Stimulated activated CD8-positive, alpha-beta memory T cell treated with anti-CD3 and anti-CD28 coated beads, Interleukin-4, amount 100 ng/mL, for 48 hours (primary cell): ENCODE measurements at places on chromosomes 1 and 21.

DNA sequence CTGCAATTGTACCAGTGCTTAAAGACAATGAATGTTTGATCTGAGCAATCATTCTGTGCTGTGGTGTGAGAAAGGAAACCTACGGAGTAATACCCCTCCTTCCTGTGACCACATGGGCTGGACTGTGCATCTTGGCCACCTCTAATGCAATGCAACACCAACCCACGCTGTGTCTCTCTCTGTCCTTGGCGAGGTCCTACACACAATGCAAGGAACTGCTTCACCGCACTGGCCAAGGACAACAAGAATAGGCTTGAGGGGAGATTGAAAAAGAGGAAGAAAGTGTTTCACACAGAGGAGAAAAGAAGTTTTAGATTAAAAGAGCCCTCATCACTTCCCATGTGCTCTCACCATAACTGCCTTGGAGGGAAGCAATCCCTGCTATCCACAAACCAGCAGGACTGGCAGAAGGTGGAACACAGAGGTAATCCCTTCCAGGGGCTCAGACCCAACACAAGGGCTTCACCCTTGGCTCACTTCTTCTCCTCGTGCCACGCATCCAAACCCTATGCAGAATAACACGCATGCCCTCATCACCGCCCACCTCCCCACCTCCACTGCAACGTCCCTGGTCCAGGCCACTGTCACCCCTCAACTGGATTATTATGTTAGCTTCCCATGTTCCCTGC is 112.5 kb upstream of the ERG start:
- DNase-seq = no peak

- no peak for DNase-seq
These were observed 6.8 kb upstream of the CLDN8 start for GRCh38 chr21:30222724-30223123.

DNA sequence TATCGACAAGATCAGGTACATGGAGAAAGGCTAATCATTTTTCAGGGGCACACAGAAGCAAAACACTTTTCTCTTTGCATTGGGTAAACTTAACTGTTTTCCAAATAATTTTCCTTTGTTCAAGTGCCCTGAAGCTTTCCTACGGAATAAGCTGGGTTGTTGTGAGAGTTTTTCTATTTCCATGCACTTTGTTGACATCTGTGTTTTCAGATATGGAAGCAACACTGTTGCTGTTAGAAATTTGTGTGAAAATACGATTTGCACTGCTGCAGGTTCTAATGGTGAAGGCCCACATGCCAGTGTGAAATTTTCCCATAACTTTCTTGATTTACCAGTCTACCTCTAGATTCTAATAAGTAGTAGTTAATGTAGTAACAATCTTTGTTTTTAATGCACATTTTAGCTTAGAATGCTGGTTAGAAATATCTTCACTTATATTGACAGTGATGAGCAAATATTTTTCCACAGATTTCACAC is 18.3 kb downstream of the NFYC start:
- DNase-seq = no peak

GRCh38 chr1:108049178-108049819 is 84.3 kb upstream of the VAV3 start:
- no peak for DNase-seq

- no peak for DNase-seq
These were observed 27.9 kb downstream of the FTCD start for GRCh38 chr21:46127239-46128105.

- DNase-seq = no peak
These were observed 15.5 kb upstream of the CELA3B start for GRCh38 chr1:21961337-21961736.

DNA sequence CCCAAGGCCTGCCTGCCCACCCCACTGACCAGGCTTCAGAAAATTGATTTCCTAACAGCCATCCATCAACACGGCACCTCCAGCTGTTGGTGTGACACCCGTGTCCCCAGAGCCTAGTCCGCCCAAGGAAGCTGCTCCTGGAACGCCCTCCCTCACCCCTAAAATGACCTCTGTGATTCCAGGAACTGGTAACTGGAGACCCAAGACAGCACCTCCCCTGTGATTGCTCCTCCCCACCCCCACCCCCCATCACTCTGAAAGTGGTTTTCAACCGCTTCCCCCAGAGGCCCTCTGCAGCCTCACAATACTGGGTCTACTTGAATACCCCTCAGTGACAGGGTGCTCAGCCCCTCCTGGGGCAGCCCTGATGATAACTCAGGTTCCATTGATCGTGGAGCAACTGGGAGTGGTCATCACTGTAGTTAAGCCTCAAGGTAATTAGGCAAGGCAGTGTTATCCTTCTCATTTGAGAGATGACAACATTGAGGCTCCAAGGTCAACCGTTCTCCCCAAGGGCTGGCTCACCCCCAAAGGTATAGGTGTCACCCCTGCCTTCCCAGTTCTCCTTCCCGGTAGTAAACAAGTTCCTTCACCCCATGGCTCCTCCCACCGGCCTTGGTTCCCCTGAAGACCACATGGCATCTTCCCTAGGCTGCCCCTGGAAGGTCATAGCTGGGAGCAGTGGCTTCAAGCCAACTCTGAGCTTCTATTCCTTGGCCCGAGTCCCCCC is 52.0 kb downstream of the TAS1R2 start:
- no peak for DNase-seq

GRCh38 chr21:44907225-44907965 is 13.3 kb downstream of the ITGB2 start:
- DNase-seq = no peak

GRCh38 chr1:89998306-89998705 is 3.4 kb downstream of the ZNF326 start:
- no peak for DNase-seq

DNA sequence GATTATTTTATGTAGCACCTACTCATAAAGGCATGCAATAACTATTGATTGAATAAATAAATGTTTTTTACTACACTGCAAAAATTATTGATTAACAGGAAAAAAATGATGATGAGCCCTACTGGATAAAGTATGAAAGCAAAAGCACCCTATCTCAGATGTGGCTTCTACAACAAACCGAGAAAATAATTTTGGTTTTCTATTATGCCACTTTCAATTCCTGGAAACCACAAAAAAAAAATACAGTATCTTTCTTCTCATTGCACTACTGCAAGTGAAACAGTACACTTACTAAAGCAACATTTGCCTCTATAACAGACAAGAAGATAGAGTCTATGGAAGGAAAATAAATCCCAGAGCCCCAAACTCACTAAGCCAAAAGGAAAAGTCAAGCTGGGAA is 1882.4 kb downstream of the NCAM2 start:
- no peak for DNase-seq

GRCh38 chr1:183023146-183023600 is at the start of gene LAMC1:
TSS of gene LAMC1 (plus strand) at chr1:183023420. CDS start at chr1:183023717, 297 bp downstream.
- DNase-seq = peak; percentile 29

DNA sequence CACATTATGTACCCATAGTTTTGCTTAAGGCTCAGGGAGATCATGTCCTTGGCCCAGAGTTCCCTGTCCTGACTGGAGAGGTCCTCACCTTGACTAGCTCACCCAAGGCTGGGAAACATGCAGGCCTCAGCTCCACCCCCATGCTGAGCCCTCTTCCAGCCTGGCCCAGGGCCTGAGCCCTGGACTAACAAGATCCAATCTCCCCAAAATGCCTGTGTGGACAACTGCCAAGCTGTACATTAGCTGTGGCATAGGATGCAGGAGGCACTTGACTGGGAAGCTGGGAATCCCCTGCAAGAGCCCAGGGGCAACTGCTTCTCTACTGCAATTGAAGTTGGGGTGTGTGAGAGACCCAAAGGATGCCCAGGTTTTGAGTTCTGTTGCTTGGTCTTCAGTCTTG is 2.1 kb downstream of the LINGO4 start:
- no peak for DNase-seq

- peak; percentile 52 for DNase-seq
These were observed 34.6 kb downstream of the IL12RB2 start for GRCh38 chr1:67342076-67342890.

GRCh38 chr1:7608628-7609305 is 162.3 kb upstream of the VAMP3 start:
- no peak for DNase-seq

DNA sequence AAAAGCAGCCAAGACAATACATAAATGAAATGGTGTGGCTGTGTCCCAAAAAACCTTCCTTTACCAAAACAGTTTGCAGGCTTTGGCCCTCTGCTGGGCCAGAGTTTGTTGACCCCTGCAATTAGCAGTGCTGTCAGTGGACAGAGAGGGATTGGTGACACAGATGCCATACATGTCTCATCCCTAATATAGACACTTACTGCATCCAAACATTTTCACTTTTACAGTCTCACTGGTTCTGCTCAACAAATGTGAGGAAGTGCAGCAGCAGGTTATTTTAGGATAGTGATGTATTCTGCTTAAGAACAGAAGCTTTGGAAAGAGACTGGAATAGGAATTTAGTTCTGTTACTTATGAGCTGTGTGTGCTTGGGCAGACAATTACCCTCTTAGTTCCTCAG is 462.8 kb upstream of the LRRC7 start:
- DNase-seq = no peak

GRCh38 chr1:196462086-196462485 is 146.2 kb downstream of the KCNT2 start:
- no peak for DNase-seq

GRCh38 chr1:91611483-91611917 is 110.8 kb downstream of the CDC7 start:
- no peak for DNase-seq

DNA sequence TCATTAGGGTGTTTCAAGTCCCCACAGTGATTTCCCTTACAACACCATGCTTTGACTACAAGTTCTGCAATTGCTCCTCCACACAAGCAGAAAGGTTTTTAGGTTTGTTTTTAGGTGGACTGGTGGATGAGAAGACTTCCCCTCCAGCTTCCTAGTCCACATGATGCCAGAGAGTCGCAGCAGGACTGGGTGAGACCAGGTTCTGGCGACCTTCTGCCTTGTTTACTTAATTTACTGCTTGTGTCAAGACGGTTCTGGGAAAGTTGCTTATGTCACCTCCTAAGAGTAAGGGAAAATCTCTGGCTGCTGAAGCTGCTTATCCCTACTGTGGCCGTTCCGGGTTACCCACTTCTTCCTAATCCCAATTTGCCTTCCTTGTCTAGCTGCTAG is 76.4 kb downstream of the GLUL start:
- no peak for DNase-seq

- no peak for DNase-seq
These were observed 56.6 kb downstream of the SUCO start for GRCh38 chr1:172589553-172589952.

GRCh38 chr21:43972850-43973633 is 39.1 kb upstream of the TRAPPC10 start:
- DNase-seq = no peak

- DNase-seq = no peak
These were observed 5.2 kb upstream of the SEMA4A start for GRCh38 chr1:156148216-156148615.

DNA sequence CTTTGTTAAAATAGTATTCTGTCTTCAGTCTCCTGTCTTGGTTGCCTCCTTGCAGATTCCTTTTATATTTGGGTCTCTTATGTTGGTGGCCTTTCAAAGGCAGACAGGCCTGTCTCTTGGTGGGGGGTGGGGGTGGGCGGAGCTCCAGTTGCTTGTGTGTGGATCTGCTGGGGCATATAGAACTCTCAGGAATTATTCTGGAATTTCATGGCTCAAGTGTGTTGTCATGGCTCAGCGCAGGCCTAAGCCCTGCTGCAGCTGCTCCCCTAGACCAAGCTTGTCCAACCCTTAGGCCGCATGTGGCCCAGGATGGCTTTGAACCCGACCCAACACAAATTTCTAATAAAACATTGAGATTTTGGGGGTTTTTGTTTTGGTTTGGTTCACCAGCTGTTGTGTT is 8.0 kb downstream of the C1orf35 start:
- DNase-seq = no peak

DNA sequence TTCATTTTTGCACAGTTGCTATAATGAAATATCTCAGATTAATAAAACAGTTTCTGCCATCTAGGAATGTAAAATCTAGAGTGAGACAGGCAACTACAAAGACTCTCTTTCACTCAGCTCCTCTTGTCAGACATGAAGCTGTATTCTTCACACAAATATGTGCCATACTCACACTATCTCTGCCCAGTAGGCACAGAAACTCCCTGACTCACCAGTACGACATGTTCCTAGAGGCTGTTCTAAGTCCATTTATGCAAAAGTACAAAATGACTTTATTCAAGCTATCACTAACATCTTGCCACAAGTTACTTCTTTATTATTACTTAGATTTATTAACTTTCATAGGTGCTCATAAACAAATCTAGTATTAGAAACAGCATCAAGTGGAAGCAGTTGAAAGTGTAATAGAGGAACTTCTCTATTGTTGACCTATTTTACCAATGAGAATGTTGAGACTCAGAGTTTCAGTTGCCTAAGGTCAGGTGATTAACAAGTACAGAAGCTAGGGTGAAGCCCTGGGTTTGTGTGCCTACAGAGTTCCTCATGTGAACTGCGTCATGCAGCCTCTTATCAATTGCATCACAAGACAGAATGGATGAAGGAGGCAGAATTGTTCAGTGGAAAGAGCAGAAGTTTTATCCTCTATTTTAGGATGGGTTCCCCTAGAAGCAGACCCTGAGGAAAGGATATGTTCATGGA is 98.9 kb downstream of the RGS2 start:
- no peak for DNase-seq

DNA sequence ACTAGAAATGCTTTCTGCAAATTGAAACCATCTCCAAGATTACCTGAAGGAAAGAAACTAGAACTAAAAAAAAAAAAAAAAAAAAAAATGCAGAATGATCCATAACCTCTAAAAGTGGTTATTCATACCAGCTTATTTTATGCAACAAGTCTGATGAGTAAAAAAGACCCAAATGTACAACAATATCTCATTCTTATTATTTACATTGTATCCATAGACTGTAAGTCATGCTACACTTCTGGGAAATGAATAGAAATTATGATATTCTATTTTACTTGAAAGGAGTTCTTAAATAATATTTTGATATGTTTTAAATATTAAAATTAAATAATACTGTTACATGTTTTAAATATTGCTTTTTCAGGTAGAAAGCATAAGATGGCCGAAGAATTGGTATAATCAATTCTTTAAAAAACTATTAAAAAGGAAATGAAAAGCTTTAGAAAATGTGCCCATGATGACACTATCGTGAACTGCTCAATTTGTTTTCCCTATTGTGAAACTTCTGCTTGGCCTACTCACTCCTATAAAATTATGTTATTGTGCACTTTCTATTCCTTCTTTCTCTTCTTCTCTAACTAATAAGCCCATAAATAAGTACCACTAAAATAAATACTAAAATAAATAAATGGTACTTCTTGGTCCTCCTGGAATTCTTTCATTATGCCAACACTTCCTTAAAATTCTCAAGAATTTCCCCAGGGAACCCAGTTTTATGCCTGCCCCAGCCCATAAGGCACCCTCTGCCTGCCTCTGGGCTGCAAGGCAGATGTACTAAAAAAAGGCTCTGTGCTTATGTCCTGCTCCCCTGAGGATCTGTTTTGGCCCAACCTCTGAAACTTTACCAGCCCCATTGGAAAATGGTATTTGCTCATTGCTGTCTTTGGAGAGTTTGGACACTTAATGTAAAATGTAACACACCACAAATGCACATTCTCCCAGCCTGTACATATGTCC is 18.1 kb downstream of the SAMSN1 start:
- DNase-seq = no peak
